ENCODE measurements at places on chromosomes 6 and 20. TPM values are rescaled to one million over a fixed set of nuclear protein-coding genes. Genes with fewer than 3 reads are reported as not detected.

The SLC35D3 gene
- not detected for polyA plus RNA-seq

The SMIM28 gene
- polyA plus RNA-seq = not detected

The ALDH8A1 gene
- polyA plus RNA-seq = not detected

The VGLL2 gene
- polyA plus RNA-seq = not detected

The CCDC28A gene
- 14.6 TPM for polyA plus RNA-seq

The CTCFL gene
- polyA plus RNA-seq = not detected
